ENCODE measurements at places on chromosomes 11 and 22. TPM values are rescaled to one million over a fixed set of nuclear protein-coding genes. Genes with fewer than 3 reads are reported as not detected.

LARGE1 gene
- 5.0 TPM for total RNA-seq

NTM gene
- not detected for total RNA-seq

C22orf31 gene
- total RNA-seq: not detected

GLB1L3 gene
- not detected for total RNA-seq

SCGB1A1 gene
- total RNA-seq: not detected

SCN2B gene
- not detected for total RNA-seq

F2 gene
- total RNA-seq: 2.3 TPM
